ENCODE measurements at places on chromosomes 2 and 18.

DNA sequence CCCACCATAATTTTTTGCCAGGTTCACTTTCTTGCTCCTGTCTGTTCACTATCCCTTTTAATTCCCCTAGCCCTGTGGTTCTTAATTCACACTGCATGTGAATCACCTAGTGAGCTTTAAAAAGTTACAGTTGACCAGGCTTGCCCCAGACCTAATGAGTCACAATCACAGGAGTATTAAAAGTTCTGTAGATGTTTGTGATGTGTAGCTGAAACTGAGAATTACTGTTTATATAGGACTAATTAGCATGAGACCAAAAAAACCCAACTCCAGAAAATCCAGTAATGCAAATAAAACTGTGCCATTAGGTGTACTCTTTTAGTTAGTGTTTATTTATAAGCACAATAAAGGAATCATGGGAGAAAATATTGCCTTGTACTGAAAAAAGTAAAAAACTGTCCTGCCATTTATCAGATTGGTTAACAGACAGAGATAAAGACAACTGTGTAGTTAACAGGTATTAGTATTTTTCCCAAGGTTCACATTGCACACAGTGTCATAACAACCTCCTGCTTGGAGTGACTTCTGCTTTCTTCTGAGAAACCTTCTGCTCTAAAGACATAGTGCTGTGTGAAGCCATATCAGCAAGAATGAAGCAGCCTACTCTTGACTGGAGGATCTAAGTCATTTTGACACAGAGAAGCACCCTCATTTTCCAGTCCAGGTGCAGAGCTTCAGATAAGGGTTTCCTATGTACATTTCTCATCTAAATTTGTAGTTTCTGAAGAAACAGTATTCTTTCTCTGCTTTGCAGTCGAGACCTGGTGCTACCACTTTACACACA is 39.0 kb downstream of the VAPA start:
- DNase-seq: no peak

DNA sequence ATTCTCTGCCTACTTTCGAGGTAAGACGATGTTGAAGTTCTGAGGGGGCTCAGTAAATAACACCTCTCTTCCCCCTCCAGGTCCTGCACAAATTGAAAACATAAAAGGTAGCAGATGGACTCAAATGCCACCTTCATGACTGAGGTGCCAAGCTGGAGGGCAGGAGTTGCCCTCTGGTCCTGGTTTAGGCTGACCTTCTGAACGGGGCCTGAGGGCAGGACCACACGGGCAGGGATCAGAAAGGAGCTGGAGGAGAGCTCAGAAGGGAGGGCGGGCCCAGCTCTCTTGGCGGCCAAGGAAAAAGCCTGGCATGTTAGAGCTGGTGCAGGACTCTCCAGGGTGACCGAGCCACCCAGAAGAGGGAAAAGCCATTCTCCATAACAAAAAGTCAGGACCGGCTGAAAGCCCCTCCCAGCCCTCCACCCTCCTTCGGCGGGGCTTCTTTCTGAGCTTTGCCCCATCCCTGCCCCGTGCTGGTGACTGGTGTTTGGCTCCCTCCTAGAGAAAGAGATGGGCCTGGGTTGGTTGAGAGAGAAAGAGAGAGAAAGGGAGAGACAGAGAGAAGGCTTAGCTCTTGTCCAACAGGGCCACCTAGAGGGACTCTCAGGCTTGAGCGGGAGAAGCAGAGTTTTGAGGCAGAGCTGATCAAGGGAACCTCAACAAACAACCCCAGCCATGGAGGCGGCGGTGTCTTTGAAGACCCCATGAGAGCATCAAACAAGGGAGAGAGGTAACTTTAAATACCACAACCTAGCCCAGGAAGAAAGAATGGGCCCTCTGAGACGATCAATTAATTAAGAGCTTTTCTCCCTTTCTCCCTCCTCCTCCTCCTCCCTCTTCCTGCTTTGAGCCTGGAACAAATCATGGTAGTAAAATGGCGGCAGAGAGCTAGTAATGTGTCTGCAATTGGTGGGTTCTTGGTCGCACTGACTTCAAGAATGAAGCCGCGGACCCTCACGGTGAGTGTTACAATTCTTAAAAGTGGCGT is 50.8 kb downstream of the WIPF1 start:
- no peak for DNase-seq

GRCh38 chr2:47079515-47080412 is 75.3 kb downstream of the STPG4 start:
- DNase-seq: no peak

- no peak for DNase-seq
Measured at GRCh38 chr2:142596334-142597088, 281.0 kb upstream of the KYNU start.

DNA sequence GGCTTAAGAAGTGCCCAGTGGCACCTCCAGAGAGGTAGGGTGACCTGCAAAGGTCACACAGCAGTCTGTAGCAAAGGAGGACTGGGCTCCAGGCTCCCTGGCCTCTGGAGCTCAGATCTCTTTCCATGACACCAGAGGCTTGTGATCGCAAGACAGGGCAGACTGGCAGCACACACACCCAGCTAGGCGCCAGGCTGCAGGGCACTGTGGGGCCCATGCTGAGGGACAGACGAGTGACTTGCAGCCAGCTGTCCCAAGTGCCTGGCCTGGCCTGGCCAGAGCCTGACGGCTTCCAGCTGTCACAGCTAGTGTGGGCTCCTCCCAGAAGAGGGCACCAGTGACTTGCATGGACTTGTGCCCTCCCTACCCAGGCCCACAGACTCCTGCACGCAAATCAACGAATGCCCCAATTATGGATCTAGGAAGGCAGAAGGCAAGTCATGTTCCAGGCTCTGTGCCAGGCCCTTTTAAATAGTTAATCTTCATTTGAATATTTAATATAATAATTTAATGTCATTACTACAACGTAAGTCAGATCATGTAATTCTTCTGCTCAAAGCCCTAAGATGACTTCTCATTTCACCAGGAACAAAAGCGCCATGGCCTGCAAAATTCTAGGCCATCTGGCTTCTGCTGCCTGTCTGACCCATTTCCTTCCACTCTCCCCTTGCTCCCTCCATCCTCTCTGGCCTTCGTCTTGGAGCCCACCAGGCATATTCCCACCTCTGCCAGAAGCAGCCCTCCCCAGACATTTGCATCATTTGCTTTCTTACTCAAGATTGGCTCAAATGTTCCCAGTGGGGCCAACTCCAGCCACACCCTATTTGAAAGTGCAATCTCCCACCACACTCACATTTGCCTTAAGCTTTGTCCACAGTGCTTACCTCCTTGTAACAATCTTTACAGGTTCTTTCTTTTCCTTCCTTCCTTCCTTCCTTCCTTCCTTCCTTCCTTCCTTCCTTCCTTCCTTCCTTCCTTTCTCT is 3.7 kb upstream of the SPEG start:
- no peak for DNase-seq

GRCh38 chr18:10748641-10749040 is 222.8 kb downstream of the NAPG start:
- DNase-seq: no peak

Measured in bone marrow (tissue), 2 donors.